NCI-H1417 (cell line): ENCODE measurements at places on chromosomes 1 and 21.

- DNase-seq = no peak
Observed at GRCh38 chr1:5554111-5554510, 438.1 kb downstream of the NPHP4 start.

- DNase-seq = no peak
Observed at GRCh38 chr1:246797597-246797996, 73.4 kb downstream of the SCCPDH start.

GRCh38 chr1:199449221-199449620, 578.3 kb upstream of the NR5A2 start:
- DNase-seq = no peak

GRCh38 chr1:6495041-6495441, 3.6 kb upstream of the PLEKHG5 start:
- no peak for DNase-seq

GRCh38 chr1:53568540-53568939, 109.3 kb downstream of the DMRTB1 start:
- DNase-seq = no peak

DNA sequence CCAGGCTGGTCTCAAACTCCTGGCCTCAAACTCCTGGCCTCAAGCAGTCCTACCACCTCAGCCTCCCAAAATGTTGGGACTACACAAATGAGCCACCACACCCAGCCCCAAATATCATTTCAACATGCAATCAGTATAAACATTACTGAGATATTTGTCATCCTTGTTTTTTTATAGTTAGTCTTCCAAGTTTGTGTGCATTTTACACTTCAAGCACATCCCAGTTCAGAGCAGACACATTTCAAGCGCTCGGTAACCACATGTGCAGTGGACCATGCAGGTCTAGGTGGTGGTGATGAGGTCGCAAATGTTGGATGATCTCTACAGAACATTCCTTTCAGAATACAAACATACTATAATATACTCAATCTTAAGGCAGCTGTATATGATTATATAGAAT, 23.8 kb upstream of the APP start:
- no peak for DNase-seq

DNA sequence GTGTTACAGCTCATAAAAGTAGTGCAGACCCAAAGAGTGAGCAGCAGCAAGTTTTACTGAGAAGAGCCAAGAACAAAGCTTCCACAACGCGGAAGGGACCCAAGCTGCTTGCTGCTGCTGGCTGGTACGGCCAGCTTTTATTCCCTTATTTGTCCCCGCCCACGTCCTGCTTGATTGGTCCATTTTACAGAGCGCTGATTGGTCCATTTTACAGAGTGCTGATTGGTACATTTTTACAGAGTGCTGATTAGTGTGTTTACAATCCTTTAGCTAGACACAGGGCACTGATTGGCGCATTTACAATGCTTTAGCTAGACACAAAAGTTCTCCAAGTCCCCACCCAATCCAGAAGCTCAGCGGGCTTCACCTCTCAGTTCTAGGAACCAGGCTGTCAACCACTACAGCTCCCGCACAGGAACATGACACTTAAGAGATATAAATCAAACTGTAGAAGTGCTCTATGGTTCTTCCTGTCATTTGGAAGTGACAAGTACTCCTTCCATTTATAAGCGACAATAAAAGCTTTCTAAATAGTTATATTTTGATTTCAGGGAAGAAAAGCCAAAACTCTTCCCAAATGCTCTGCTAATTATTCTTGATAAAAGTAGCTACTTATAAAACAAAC, 28.5 kb downstream of the RNF115 start:
- DNase-seq = no peak

- no peak for DNase-seq
Observed at GRCh38 chr1:81330521-81330920, 470.2 kb upstream of the ADGRL2 start.

- DNase-seq = no peak
Observed at GRCh38 chr21:30240661-30241060, 24.8 kb upstream of the CLDN8 start.

DNA sequence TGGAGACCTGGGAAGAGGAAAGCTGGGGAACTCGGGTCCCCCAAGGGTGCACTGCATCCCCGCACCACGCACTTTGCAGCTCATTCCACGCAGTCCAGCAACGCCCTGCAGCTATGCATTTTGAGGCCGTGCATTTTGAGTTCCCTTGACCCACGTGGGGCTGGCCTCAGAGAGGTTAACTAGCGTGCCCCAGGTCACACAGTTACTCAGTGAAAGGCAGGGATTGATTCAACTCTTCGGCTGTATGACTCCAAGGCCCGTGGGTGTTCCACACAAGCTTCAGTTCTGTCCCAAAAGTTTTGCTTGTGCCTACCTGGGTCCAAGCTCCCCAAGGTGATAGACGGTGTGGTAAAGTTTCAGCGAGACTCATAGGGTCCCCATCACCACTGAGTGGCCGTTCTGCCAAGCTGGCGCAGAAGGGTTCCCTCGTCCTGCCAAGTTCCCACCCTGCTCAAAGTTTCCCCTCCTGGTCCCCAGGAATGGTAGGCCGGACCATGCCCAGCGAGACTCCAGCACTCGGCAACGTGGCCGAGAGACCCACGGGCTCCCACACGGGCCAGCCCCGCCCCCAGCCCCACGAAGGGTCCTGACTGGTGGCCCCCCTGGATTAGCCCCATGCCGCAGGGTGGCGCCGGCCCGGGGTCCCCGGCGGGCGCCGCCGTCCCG, 611 bp downstream of the HSPG2 start:
- DNase-seq = peak; percentile 22

- DNase-seq = peak; percentile 45
Observed at GRCh38 chr1:25617625-25618432, 1.2 kb downstream of the MAN1C1 start.
